ENCODE measurements at places on chromosomes 6 and 20.
A peak's percentile ranks its signal among the peaks of the same experiment; 100 is the strongest.

DNA sequence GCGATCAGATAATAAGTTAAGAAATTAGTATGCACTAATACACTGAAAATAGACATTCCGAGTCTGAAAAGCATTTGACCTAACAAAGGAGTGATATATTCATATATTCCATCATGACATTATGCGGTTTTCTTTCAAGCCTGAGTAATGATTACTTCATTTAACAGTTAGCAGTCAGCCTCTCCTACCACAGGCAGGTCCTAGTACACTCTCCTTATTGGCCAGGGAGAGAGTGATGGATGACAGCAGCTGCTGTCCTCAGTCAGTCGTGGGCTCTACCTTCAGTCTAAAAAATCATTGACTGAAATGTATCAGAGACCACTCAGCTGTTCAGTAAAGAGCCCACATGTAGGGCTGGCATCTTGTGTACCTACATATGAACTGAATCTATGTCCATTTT is 33.2 kb upstream of the VGLL2 start:
- DNase-seq, result no peak

GRCh38 chr20:51560550-51561307 is 18.2 kb upstream of the NFATC2 start:
- no peak for DNase-seq

DNA sequence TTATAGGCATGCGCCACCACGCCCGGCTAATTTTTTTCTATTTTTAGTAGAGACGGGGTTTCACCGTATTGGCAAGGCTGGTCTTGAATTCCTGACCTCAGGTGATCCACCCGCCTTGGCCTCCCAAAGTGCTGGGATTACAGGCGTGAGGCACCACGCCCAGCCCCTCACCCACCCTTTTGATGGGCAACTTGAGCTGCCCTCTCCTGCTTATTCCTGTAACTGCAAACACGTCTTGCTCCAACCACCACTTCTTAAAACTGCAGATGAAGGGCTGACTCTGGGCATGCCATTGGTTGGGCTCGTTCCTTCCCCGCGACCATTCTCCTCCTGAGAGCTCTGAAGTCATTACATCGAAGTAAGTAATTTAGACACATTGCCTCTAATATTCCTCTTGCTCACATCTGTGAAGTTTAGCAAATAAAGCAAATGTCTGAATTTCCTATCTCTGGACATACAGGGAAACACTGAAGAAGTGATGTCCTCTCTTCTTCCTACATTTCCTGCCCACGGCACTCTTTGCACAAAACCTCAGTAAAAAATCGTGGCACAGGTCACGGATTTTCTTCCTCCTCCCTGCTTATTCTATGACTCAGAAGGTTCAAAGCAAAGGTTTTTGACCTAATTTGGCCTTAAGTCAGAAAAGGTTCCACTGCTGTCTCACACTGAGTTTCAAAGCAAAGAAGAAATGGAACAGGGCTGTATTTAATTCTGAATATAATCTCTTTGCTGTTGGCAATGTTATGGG is 117.5 kb downstream of the GMPR start:
- no peak for DNase-seq

DNA sequence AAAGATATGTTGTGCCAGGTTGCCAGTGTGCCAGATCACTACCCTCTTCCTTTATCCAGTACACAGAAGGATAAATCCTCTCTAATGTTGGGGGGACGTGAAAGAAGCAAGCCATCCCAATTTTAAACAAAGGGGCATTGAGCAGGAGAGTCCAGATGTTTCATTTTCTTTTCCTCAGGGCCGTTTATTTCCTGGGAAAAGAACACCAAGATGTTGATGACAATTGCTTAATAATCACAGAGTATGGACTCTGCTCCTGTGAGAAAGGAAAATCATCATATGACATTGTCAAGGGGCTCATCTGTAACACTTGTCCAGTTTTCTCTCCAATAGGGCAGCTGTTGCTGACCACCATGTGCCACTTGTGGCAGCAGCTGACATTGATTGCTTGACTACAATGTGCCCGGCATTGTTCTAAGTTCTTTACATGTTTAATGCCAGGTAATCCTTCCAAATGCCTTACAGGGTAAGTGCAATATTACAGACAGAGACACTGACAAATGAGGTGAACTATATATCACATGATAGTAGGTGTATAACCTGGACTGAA is 161.4 kb downstream of the CD109 start:
- DNase-seq, result no peak

DNA sequence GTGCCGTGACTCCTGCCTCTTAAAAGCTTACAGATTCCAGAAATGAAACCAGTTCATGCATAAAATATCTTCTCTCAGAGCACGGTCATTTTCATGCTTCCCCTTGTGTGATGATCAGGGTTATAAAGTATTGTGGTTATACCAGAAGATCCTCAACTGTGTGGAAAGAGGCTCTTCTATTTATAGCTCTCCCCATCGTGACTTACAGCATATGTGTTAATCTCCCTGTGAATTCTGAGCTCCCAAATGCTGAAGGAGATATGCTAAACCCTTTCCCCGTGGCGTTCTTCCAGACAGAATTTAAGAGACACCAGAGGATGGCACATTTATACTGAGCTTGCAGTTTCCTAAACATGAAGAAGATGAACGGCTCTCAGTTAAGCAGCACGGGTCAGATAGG is 158.8 kb downstream of the CDH26 start:
- DNase-seq, result peak; percentile 50

DNA sequence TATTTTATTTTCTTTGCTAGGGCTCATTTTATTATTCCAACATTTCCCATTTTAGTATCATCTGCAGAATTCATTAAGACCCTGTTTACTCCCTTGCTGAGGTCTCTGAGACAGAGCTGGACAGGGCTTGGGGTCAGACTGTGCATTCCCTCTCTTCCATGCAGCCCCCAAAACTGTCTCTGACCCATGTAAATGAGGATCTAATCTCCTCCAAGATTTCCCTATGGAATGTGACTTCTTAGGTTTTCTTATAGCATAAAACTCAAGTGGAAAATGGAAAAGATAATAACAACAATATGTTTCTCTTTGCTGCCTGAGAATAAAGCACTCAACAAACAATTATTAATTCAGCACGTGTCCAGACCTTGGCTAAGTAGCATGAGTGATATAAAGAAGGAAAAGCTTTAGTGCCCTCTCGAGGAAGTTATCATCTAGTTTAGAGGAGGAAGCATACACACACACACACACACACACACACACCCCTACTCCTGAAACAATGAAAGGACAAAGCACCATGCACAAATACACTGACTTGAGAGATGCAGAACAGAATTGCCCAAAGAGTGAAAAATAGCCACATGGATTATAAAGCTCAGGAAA is 815.5 kb downstream of the BCKDHB start:
- no peak for DNase-seq

GRCh38 chr6:85537055-85537494 is 56.6 kb downstream of the SNX14 start:
- peak; percentile 11 for DNase-seq

DNA sequence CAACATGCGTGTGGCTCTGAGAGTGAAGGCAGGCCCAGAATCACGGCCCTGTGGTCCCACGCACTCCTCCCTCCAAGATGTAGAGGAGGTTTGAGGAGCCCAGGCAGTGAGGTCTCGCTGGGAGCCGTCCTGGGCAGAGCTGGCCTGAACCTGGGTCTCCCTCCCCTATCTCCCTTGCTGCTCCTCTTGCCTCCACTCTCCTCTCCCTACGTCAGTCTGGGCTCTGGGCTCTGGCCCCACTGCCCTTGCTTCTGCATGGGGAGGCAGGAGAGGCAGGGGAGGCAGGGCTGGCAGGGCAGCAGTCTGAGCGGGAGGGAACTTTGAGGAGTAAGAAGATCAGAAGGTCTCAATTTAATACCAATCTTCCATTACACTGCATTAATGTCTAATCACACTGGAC is 375.1 kb downstream of the ZFAND3 start:
- no peak for DNase-seq

DNA sequence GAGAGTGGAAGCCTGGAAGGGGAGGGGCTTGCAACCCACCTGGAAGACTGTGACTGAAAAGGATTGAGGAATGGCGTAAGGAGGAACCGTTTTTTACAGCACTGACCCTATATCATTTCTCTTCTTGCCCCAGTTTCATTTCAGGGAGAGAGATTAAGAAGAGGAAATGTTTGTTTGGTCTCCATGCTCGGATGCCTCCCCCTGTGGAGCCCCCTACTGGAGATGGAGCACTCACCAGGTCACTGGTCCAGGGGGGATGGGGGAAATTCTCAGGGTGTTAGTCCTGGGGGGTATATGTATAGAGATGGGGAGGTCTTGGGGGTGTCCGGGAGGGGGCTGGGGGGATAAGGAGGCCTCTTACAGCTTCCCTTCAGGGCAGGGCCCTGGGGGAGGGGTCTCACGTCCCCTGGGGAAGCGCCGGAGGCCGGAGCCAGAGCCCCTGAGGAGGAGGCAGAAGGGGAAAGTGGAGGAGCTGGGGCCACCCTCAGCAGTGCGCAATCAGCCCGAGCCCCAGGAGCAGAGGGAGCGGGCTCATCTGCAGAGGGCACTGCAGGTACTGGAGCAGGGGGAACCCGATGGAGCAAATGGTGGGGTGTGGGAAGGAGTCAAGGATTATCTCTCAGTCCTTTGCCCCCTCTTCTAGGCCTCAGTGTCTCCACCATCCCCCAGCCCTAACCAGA is 3.2 kb downstream of the CUTA start:
- DNase-seq, result no peak

- no peak for DNase-seq
Measured at GRCh38 chr6:18488526-18489270, 101.5 kb downstream of the RNF144B start.

- no peak for DNase-seq
Measured at GRCh38 chr20:1830240-1830639, 65.0 kb upstream of the SIRPA start.

DNA sequence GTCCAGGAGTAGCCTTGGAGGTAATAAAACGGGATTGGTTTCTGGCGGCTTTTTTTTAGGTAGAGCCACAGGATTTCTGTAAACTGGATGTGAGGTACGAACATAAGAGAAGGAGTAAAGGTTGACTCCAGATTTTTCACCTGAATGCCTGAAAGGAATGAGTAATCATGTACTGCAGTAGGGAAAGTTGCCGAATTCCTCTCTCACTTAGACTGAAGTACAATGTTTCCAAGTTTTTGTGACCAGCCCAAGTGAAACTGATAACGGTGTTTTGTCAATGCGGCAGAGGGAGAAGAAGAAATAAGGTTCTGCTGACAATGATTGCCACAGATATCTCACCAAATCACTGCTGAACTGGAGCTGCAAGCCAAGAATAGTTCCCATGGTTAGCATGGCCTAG is 75.0 kb downstream of the VTA1 start:
- DNase-seq, result no peak

GRCh38 chr20:35275741-35276251 is 2.1 kb downstream of the MMP24OS start:
- DNase-seq, result no peak

GRCh38 chr6:14333556-14334305 is 216.2 kb downstream of the CD83 start:
- DNase-seq, result no peak

DNA sequence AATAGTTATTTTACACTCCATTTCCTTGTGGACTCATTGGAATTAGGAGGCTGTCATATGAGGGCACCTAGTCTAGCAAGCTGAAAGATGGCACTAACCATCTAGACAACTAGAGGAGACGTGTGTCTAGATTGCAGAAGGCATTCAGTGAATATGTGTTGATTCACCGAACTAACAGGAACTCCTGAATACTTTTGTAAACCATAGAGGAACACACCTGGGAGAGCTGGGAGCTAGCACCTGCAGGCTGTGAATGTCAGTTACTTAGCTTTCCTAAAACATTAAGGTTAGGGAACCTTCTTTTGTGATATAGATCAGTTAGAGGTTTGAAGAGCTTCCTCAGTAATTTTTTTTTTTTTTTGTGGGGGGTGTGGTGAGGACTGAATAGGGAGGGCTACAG is 7.7 kb downstream of the OPN5 start:
- DNase-seq, result no peak

GRCh38 chr20:34431168-34431567 is 68.1 kb downstream of the ITCH start:
- no peak for DNase-seq

GRCh38 chr6:89583559-89583958 is 55.0 kb downstream of the LYRM2 start:
- no peak for DNase-seq

- peak; percentile 66 for DNase-seq
Measured at GRCh38 chr20:11676630-11677287, 240.9 kb upstream of the BTBD3 start.

DNA sequence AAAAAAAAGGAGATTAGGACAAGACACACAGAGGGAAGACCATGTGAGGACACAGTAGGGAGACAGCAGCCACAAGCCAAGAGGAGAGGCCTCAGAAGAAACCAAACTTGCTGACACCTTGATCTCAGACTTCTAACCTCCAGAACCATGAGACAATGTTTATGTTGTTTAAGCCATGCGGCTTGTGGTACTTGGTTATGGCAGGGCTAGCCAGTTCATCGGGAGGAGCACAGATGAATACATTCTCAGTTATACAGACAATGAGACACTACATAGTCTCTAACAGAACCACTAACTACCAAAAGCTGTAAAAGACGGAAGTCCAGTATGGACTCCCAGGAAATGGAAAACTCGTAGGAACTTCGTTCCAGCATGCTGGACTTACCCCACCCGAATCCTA is 116.8 kb downstream of the MBOAT1 start:
- DNase-seq, result no peak

- DNase-seq, result no peak
Measured at GRCh38 chr6:2429460-2429859, 184.1 kb upstream of the GMDS start.

GRCh38 chr6:138914701-138915100 is 73.4 kb downstream of the REPS1 start:
- no peak for DNase-seq

DNA sequence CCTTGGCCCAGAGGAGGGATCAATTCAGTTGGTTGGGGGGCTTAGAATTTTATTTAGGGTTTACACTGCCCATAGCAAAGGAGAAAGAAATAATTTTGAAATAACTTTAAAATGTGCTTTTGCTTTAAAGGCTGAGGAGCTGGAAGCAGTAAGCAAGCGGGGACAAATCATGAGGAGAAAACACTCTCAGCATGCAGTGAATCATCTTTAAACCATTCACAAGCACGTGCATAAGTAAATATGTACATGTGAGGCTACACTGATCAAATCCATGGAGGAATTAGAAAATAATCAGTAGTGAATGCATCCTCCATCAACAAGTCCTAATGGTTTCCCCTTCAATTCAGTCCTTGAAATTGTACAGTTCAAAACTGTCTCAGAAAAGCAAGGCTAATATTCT is 181.0 kb downstream of the MTFR2 start:
- DNase-seq, result no peak

- DNase-seq, result no peak
Measured at GRCh38 chr20:20085812-20086211, 33.5 kb downstream of the CFAP61 start.

DNA sequence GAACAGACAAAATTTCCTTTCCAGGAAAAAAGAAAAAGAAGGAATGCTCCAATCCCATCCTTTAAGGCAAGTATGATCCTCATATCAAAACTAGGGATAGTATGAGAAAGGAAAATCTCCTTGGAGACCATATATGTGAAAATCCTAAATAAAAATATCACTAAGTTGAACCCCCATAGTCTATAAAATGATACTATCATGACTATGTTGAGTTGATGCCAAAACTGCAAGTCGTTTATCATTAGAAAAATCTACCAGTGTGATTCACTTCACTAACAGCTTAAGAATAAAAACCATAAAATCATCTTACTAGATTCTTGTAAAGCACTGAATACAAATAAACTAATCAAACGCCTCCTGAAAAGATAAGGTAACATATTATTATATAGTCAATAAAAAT is 76.6 kb upstream of the STXBP5 start:
- DNase-seq, result no peak

- no peak for DNase-seq
Measured at GRCh38 chr6:54776891-54777290, 69.7 kb upstream of the FAM83B start.

GRCh38 chr6:87504441-87504840 is 31.7 kb downstream of the SLC35A1 start:
- DNase-seq, result no peak
